ENCODE measurements at places on chromosomes 2 and 18. TPM values are rescaled to one million over a fixed set of nuclear protein-coding genes. Genes with fewer than 3 reads are reported as not detected.

Gene PAPOLG
- total RNA-seq, result 16.1 TPM

Gene METTL5
- total RNA-seq, result 30.4 TPM

Gene FBXO41
- 0.25 TPM for total RNA-seq

Gene ACVR1
- 9.9 TPM for total RNA-seq

Gene DLGAP1
- total RNA-seq, result under 0.01 TPM

Gene MERTK
- 14.0 TPM for total RNA-seq

Gene PRSS56
- not detected for total RNA-seq

Gene KYNU
- 0.26 TPM for total RNA-seq

Gene RESP18
- total RNA-seq, result not detected

Gene BCL11A
- total RNA-seq, result 0.64 TPM

Gene ATG16L1
- 26.6 TPM for total RNA-seq

Gene FOXI3
- not detected for total RNA-seq

Gene NOSTRIN
- 2.5 TPM for total RNA-seq

Data from dermis microvascular lymphatic vessel endothelial cell (primary cell).